ENCODE measurements at places on chromosomes 7 and 10.

GRCh38 chr10:130038611-130039109 is 72.0 kb downstream of the C10orf143 start:
- H3K27ac ChIP-seq, result no peak overlapping the region
- no peak for DNase-seq
- H3K27me3 ChIP-seq, result peaks cover 19% of the 10 kb centered on the region

DNA sequence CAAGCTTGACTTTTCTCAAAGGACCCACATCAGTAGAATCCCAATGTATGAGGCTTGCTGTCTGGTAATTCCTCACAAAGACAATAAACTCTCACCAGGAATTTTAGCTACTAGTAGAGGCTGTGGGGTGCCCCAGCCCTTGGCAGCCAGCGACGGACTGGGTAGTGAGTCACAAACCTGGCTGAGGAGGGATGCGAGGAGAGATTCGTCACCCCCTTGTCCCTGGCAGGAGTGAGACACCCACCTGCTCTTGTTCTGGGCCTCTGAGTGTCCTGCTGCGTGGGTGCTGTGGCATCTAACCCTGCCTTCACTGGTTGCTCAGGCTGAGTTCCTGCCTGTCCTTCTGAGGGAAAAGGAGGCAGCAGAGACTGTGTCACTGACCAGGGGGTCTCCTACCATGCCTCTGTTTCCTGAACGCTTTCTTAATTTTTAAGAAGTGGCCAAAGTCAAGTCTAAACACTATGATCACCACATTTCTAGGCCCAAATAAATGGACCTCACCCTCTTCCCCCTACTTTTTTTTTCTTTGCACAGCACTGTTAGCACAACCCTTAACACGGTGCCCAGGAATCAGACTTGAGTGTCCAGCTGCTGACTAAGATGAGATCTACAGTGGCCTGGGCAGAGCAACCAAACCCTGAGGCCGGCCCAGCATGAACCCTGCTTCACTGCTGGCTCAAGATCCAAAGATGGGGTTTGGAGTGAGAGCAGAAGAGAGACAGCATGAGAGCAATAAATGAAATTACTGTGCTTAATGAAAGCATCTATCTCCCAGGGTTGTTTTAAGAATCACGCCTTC is 146.4 kb downstream of the ANLN start:
- peaks cover 9% of the 10 kb centered on the region for H3K36me3 ChIP-seq
- H3K27me3 ChIP-seq, result no peaks in the 10 kb centered on the region

DNA sequence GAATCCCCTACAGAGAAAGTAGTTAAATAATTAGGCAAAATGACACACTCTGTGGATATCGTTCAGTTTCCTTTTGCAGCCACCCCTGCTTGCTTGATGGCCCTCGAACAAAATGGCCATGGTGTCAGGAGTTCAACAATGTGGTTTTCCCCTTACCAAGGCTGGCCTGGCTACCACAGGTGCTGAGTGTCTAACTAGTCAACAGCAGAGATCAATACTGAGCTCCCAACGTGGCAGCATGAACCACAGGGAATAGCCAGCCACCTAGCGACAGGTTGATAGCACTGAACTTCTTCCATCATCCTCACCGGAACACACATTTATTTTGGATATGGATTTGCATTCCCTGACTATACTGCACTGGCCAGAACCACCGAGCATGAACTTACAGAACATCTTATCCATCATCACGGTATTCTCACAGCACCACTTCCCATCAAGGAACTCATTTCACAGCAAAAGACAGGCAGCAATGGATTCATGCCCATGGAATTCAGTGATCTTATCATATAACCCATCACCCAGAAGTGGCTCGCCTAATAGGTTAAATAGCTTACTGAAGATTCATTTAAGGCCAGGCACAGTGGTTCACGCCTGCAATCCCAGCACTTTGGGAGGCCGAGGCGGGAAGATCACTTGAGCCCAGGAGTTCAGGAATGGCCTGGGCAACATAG is 6.3 kb downstream of the C10orf67 start:
- H3K4me3 ChIP-seq, result no peak overlapping the region
- H3K4me1 ChIP-seq, result peaks cover 58% of the 10 kb centered on the region
- peak overlapping the region; percentile 18 for H3K27ac ChIP-seq
- DNase-seq, result no peak
- H3K36me3 ChIP-seq, result peaks cover 6% of the 10 kb centered on the region

GRCh38 chr10:34018129-34018528 is 683.7 kb upstream of the NRP1 start:
- H3K4me3 ChIP-seq, result no peak overlapping the region
- no peak for DNase-seq
- no peaks in the 10 kb centered on the region for H3K36me3 ChIP-seq

GRCh38 chr10:29435809-29436501 is 147.1 kb downstream of the LYZL1 start:
- no peak overlapping the region for H3K4me3 ChIP-seq
- no peaks in the 10 kb centered on the region for H3K27me3 ChIP-seq
- peaks cover 2% of the 10 kb centered on the region for H3K4me1 ChIP-seq
- no peak for DNase-seq

GRCh38 chr7:106102387-106102966 is 9.6 kb downstream of the SYPL1 start:
- no peak overlapping the region for H3K4me3 ChIP-seq
- H3K4me1 ChIP-seq, result peaks cover 61% of the 10 kb centered on the region

DNA sequence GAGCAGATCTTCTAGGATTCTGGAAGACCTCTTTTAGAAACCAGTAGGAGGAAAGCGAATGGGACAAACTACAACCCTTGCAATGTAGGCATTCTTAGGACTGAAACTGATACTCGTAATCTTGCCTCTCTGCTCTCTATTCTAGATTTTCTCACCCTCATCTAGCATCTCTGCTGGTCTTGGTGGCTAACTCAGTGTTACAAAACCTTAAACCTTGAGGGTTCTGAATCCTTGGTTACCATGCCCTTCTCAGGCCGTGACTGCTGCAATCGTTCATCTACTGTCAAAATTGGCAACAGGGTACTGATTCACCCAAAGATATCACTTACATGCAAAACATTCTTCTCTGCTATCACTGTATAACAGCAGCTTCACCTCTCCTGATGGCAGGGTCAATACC is 55.2 kb downstream of the SAMD9 start:
- no peak overlapping the region for H3K27ac ChIP-seq
- peaks cover 19% of the 10 kb centered on the region for H3K27me3 ChIP-seq
- no peak for DNase-seq
- H3K36me3 ChIP-seq, result no peaks in the 10 kb centered on the region

DNA sequence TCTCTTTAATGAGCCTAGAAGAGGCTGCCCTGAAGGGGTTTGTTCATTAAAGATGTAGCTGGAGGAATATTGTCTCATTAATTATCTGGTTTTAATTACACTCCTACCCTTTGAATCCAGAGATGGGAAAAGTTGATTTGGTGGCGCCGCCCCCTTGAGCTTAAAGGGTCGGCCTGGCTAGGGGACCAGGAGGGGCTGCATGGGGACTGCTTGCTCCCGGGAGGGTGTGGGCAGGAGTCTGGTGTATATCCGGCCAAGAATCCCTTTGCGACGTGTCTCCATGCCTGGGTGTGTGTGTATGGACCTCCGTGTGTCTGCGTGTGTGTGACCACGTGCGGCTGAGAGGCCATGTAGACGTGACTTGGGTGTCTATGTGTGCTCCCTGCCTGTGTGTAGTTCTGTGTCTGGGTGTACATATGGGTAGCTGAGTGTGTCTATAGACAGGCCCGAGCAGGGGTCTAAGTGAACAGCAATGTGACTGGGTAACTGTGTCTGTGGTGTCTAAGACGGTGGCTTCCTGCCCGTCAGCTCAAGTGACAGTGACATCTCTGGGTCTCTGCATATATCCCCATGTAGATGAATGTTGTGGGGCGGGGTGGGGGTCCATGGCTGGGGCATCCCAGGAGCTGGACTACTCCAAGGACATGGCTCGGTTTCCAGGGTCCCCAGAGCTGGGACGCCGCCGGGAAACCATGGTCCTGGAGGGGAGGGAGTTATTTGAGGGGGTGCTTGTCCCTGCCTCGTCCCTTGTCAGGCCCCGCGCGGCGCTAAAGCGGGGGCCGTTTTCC is 10.7 kb downstream of the LBX1 start:
- no peak overlapping the region for H3K27ac ChIP-seq
- H3K4me3 ChIP-seq, result no peak overlapping the region
- H3K4me1 ChIP-seq, result peaks cover 31% of the 10 kb centered on the region
- peaks cover 100% of the 10 kb centered on the region for H3K27me3 ChIP-seq

DNA sequence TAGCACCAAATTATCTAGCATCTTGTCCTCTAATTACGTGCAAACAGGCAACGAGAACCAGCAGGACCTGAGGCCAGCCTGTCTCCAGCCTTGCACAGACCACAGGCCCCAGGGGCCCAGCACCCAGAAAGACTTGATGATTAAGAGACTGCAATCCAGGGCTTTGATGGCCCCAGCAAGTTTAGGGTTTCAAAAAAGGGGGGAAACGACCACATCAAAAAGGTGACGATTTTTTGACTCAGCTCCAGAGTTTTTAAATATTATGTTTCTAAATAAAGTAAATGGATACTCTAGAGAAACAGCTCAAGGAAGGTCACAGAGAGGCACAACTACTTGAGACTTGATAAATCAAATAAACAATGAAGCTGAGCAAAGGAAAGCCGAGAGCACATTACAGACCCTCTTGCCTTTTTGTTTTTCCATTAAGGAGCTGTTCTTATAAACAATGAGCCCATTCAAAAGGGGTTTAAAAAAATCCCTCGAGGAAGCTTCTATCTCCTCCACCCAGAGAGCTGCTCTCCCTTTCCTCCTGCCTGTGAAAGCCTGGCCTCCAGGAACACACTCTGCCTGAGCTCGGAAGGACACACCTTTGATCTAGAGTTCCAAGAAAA is 44.1 kb downstream of the GLI3 start:
- H3K4me3 ChIP-seq, result no peak overlapping the region
- H3K4me1 ChIP-seq, result peaks cover 19% of the 10 kb centered on the region
- no peak overlapping the region for H3K27ac ChIP-seq
- H3K36me3 ChIP-seq, result no peaks in the 10 kb centered on the region
- no peaks in the 10 kb centered on the region for H3K27me3 ChIP-seq

GRCh38 chr7:139842401-139843210 is 13.5 kb downstream of the TBXAS1 start:
- H3K36me3 ChIP-seq, result no peaks in the 10 kb centered on the region
- no peak for DNase-seq
- no peak overlapping the region for H3K27ac ChIP-seq
- peaks cover 4% of the 10 kb centered on the region for H3K4me1 ChIP-seq
- no peak overlapping the region for H3K4me3 ChIP-seq
- peaks cover 2% of the 10 kb centered on the region for H3K27me3 ChIP-seq

- peaks cover 2% of the 10 kb centered on the region for H3K36me3 ChIP-seq
- H3K27me3 ChIP-seq, result no peaks in the 10 kb centered on the region
- no peak overlapping the region for H3K27ac ChIP-seq
- H3K4me3 ChIP-seq, result no peak overlapping the region
Measured at GRCh38 chr7:43799605-43800004, 41.1 kb downstream of the BLVRA start.

DNA sequence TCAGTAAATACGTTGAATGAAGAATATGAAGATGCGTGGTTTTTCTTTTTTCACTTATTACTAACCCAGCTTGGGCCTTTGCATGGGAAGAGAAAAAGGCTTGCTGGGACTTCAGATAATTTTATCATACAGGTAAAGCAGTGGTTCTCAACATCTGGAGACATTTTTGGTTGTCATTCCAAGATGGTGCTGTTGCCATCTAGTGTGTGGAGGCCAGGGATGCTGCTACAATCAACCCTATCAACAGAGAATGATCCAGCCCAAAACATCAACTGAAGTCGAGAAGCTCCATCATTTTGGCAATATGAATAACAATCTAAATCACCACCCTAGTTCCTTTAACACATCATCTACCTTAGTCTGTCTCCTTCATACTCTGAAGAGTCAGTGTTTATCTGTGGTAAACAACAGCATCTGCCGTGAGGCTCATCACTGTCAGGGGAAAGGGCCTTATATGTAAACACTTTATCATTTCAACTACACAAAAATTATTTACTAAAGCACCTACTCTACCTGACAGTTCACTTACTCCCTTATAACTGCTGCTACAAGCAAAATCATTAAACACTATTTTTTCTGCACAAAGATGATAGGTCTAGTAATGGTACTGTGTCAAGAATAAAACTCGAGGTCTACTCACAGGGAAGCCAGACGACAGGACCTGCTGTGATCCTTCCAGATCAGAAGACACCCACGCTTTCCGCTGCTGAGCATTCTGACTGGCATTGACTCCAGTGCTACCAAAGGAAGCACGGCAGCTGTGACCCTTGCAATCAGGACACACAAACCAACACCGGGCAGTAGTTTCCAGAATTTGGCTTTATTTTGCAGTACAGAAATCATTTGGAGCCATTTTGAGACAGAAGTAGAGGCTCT is 48.6 kb downstream of the GDI2 start:
- H3K4me3 ChIP-seq, result no peak overlapping the region
- H3K27me3 ChIP-seq, result no peaks in the 10 kb centered on the region
- H3K27ac ChIP-seq, result peak overlapping the region; percentile 54
- DNase-seq, result no peak

DNA sequence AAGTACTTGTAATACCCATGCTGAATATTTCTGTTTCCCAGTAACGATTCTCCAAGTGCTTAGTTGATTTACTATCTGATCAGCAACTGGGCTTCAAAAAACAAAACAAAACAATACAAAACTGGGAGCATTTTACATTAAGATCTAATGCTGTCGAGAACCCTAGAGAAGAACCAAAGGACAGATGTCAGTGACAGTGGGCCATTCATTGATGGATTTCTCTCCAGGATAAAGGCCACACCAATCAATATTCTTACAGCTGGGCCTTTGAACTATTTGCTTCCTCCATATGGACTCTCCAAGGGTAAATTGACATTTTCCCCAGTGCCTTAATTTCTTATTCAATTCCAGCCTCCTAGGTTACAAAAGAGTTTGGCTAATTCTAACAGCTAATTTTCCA is 217.5 kb downstream of the ADAM12 start:
- no peak overlapping the region for H3K27ac ChIP-seq
- no peak for DNase-seq

DNA sequence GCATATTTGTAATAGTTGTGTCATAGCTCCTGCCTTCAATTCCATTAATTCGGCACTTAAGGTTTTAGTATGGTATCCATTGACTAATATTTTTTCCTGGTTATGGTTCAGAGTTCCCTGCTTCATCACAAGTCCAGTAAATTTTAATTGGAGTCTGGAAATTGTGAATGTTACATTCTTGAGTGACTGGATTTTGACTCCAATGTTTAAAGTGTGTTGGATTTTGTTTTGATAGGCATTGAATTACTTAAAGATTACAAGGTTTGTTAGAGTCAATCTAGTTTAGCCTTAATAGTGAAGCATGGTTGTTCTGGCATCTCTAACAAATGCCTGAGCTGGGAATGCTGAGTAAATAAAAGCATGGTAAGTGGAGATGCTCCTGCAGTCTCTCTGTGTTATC is 326.6 kb upstream of the IGFBP3 start:
- H3K4me1 ChIP-seq, result no peaks in the 10 kb centered on the region
- no peaks in the 10 kb centered on the region for H3K36me3 ChIP-seq
- DNase-seq, result no peak
- no peak overlapping the region for H3K27ac ChIP-seq
- no peak overlapping the region for H3K4me3 ChIP-seq
- peaks cover 4% of the 10 kb centered on the region for H3K27me3 ChIP-seq

All from activated naive CD8-positive, alpha-beta T cell treated with anti-CD3 and anti-CD28 coated beads for 36 hours (primary cell).